ENCODE measurements at places on chromosomes 2 and 18. TPM values are rescaled to one million over a fixed set of nuclear protein-coding genes. Genes with fewer than 3 reads are reported as not detected.

Gene NCKAP5
- total RNA-seq, result 2.7 TPM

Gene SRD5A2
- not detected for total RNA-seq

Gene ZNF892
- total RNA-seq, result 2.6 TPM

Gene HOXD13
- total RNA-seq, result not detected

Gene ATP8B1
- total RNA-seq, result 32.1 TPM

Gene GCG
- not detected for total RNA-seq

Gene GATA6
- total RNA-seq, result 5.2 TPM

Gene SLC23A3
- 1.4 TPM for total RNA-seq

Gene RAB17
- 6.3 TPM for total RNA-seq

Gene PLEKHB2
- 47.6 TPM for total RNA-seq

Gene LYG1
- 1.7 TPM for total RNA-seq

Gene EMILIN1
- 3.6 TPM for total RNA-seq

Gene PARD3B
- 6.5 TPM for total RNA-seq

Gene MBP
- total RNA-seq, result 60.0 TPM

Gene RASGRP3
- 15.8 TPM for total RNA-seq

Gene LRRC30
- not detected for total RNA-seq

Gene CD8B
- total RNA-seq, result 1.2 TPM

Gene TMEM169
- 0.04 TPM for total RNA-seq

Gene SPEG
- 5.8 TPM for total RNA-seq

Gene PLEKHA3
- total RNA-seq, result 7.6 TPM

Gene FIGN
- 0.88 TPM for total RNA-seq

Gene PNO1
- 15.5 TPM for total RNA-seq

Gene FAM237A
- total RNA-seq, result not detected

Gene CFAP65
- not detected for total RNA-seq

Gene KCNJ3
- total RNA-seq, result not detected

Gene GALNT3
- 16.7 TPM for total RNA-seq

Gene CYRIA
- total RNA-seq, result 5.5 TPM

Gene RNMT
- 19.3 TPM for total RNA-seq

Gene ACTR2
- 46.0 TPM for total RNA-seq

Gene CFAP221
- total RNA-seq, result not detected

Gene TWSG1
- 26.8 TPM for total RNA-seq

Gene FAM161A
- 0.51 TPM for total RNA-seq

Gene GREB1
- 12.2 TPM for total RNA-seq

Gene CFC1
- total RNA-seq, result not detected

Gene CMPK2
- 0.30 TPM for total RNA-seq

Gene IL1R1
- 45.8 TPM for total RNA-seq

Gene CHST10
- 5.5 TPM for total RNA-seq

Gene TNS1
- total RNA-seq, result 71.7 TPM
